ENCODE measurements at places on chromosomes 7 and 10.

DNA sequence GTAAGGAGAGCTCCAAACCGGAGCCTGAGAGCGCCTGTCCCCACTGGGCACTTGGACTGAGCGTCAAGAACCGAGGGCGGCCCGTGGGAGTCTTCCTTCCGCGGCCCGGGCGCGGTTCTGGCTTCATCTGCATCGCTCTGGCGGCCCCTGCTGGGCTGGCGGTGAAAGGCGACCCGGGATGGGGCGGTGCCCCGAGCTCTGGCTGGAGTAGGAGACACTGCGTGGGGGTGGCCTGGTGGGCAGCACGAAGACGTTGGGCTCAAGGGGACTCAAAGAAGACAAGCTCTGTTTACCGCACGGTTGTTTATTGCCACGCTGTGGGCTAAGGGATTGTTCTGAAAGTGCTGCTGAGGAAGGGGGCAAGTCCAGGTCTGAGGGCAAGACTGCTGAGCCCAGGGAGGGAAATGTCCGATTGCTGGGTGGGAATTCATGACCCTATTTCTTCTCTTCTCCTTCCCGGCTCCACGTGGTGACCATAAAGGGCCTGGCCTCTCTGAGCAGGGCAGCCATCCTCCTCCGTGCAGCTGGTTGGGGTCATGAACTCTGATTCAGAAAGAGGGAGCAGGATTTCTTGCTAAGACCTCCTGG, 29.8 kb downstream of the PLAU start:
- DNase-seq = peak; percentile 84

- DNase-seq = peak; percentile 24
Measured at GRCh38 chr10:74824900-74825370, 1.5 kb upstream of the KAT6B start.

DNA sequence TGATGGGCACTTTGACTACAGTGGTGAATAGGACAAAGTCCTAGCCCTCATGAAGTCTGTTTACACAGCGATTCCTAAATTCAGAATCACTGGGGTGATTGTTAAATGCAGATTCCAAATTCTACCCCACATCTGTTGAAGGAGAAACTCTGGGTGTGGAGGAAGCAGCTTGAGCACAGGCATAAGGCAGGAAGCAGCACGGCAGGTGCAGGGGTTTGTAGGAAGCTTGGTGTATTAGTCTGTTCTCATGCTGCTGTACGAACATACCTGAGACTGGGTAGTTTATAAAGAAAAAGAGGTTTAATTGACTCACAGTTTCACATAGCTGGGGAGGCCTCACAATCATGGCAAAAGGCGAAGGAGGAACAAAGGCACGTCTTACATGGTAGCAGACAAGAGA, 5.1 kb downstream of the AKR1E2 start:
- DNase-seq = no peak

DNA sequence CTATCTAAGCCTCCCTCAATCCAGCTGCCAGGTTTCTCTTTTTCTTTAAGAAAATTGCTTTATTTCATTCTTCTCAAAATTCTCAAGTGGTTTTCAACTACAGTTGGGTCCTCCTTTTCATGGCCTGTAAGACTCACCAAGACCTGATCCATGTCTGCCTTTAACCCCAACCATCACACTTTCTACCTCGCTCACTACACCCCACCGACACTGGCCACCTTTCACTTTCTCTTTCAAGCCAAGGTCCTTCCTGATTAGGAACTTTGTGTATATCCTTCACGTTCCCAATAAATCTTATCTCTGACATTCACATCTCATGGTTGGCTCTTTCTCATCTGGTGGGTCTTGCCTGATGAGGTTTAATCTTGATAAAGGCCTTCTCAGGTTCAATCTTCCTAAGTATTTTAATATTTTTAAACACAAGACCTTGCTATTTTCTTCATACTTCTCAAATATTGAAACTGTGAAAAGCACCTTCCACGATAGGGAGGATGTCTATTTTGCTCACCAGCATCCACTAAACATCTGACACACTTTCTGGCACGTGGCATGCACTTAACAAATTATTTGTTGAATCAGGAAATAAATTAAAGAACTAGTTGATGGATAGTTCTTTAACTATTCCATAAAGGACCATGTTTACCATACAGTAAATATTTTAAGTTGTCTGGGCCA, 624.8 kb downstream of the GRID1 start:
- no peak for DNase-seq

GRCh38 chr10:15439341-15439842, 68.3 kb upstream of the FAM171A1 start:
- no peak for DNase-seq

GRCh38 chr10:124647421-124648130, 96.6 kb downstream of the FAM53B start:
- DNase-seq = peak; percentile 65

GRCh38 chr10:45302573-45302972, 12.8 kb downstream of the OR13A1 start:
- no peak for DNase-seq

- no peak for DNase-seq
Measured at GRCh38 chr10:116710076-116710475, 32.3 kb downstream of the HSPA12A start.

GRCh38 chr7:124603066-124603465, 162.5 kb downstream of the GPR37 start:
- no peak for DNase-seq

- no peak for DNase-seq
Measured at GRCh38 chr7:131522325-131522930, 34.0 kb downstream of the PODXL start.

- DNase-seq = no peak
Measured at GRCh38 chr10:59433720-59434428, 71.5 kb upstream of the FAM13C start.

- no peak for DNase-seq
Measured at GRCh38 chr7:69708857-69709256, 110.6 kb downstream of the AUTS2 start.

GRCh38 chr10:119328223-119328622, 120.9 kb downstream of the GRK5 start:
- DNase-seq = no peak

- no peak for DNase-seq
Measured at GRCh38 chr7:111004310-111004901, 86.5 kb upstream of the LRRN3 start.

- no peak for DNase-seq
Measured at GRCh38 chr7:67423065-67423464, 426.4 kb downstream of the TYW1 start.

- DNase-seq = no peak
Measured at GRCh38 chr7:134602881-134603451, 43.7 kb upstream of the BPGM start.

DNA sequence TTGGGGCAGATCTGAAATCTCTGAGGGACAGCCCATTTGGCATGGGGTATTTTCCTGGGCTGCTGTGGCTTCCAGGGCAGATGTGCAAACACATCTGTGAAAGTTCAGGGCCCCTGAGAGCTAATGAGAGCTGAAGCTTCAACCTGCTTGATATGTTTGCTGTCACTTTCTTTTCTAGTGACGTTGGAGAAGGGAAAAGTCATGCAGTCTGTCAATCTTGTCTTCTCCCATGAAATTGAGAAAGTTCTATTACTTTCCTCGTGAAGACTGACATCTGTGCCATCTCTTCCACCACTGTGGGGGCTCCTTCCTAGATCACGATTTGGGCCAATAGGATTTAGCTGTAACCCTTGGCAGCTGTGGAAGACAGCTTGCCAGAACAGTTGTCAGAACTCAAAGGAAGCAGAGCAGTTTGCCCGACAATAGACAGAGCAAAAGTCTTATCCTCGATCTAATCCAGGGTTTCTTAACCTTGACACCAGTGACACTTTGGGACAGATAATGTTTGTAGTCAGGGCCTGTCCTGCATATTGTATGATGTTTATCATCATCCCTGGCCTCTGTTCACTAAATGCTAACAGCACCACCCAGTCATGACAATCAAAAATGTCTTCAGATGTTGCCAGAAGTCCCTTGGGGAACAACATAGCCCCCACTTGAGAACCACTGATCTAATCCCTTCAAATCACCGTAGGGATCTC, 586.5 kb downstream of the LRMDA start:
- no peak for DNase-seq

DNA sequence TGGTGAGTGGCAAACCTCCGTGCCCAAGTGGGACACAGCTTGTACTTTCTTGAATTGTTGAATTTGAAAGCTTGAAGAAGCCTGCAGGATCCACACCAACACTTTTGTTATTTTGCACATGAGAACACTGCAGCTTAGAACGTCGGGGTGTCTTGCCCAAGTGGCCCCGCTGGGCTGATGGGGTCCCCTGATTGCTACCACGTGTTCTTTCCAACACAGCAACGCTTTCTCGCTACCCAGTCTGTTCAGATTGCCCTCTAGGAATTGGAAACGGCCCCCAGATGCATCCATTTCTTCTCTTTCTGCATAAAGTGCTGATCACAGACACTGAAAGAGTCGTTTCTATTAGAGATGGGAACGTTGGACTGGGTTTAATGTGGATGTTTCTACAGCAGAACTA, 268.5 kb downstream of the ADARB2 start:
- DNase-seq = no peak

GRCh38 chr10:130578532-130579289, 442.5 kb downstream of the GLRX3 start:
- DNase-seq = no peak

DNA sequence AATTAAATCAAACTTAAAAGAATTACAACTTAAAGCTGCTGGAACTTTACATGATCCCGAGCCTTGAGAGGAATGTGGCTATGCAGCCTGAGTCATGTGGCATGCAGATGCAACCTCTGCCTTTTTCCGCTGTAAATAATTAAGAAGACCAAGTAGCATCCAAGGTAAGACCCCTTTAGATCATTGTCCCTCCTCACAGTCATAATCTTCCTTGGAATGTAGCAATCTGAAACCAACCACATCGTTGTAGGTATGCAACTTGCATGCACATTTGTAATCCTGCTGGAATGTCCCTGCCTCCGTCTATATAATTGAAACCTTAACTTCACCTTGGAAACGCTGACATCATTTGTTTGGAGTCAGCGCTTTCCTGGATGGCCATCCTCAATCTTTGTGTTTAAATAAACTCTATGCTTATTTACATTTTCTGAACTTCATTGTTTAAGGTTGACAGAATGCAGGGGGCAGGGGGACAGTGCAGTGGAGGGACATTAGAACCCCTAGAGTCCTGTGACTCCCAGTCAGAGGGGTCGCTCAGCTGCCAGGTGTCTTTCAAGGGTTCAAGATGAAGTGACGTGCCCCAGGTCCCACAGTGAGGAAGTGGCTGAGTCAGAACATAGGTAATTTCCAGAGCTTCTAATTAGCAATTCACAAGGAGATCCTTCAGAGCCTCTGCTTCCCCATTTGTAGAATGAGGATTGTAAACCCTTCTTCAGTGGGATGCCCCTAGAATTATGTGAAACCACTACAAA, 110.7 kb downstream of the RALA start:
- no peak for DNase-seq

GRCh38 chr10:52992567-52992966, 220.0 kb upstream of the MBL2 start:
- DNase-seq = no peak

DNA sequence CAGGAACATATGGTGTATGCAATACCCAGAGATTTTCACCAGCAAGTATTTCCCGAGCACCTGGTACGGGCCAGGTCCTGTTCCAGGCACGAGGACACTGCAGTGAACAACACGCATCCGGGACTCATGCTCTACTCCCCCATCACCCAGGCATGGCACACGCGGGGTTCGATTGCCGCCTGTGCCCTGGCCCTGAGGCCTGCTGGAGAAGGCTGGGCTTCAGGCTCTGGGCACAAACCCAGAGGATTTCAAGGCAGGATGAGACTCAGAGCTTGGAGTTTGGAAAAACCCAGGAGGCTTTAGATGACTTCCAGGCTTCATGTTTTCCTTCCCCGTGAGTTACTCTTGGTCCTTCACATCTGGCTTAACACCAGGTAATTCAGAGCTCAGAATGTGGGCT, 143.5 kb downstream of the NEURL1 start:
- no peak for DNase-seq

- DNase-seq = no peak
Measured at GRCh38 chr10:120105001-120105400, 212.5 kb downstream of the SEC23IP start.

- DNase-seq = no peak
Measured at GRCh38 chr7:109964780-109965179, 1126.1 kb upstream of the LRRN3 start.

DNA sequence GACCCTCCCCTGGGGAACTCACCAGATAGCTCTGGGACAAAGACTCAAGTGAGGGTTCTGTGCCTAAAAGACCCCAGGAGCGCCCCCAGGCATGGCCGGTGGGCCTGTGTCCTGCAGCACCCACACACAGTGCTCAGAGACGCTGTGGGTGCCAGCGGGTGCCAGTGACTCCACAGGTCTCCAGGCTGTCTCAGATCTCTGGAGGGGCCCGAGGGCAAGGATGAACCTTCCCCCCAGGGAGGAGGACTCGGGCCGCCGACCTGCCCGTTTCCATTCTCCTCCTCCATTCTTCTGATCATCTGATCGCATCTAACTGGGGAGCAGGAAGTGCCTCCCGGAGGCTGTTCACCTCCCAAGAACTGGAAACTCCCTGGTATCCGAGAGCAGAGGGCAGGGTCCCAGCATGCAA, 980 bp downstream of the ADAM8 start:
- DNase-seq = peak; percentile 50

DNA sequence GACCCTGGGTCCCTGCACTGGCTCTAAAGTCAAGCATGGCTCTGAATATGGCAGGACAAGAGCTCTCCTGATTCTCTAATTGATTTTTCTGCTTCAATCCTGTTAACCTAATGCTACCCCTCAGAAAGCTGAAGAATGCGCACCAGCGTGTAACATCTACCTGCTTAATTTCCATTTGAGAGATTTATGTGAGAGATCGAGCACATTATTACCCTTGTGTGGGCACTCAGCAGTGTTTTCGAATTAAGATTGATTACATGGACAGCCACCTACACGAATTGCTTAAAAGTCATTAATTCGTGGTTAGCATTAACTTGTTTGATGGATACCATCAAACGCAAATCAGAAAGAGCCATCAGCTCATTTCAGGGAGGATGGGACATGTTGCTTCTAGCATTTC, 88.7 kb upstream of the PLPP4 start:
- no peak for DNase-seq

DNA sequence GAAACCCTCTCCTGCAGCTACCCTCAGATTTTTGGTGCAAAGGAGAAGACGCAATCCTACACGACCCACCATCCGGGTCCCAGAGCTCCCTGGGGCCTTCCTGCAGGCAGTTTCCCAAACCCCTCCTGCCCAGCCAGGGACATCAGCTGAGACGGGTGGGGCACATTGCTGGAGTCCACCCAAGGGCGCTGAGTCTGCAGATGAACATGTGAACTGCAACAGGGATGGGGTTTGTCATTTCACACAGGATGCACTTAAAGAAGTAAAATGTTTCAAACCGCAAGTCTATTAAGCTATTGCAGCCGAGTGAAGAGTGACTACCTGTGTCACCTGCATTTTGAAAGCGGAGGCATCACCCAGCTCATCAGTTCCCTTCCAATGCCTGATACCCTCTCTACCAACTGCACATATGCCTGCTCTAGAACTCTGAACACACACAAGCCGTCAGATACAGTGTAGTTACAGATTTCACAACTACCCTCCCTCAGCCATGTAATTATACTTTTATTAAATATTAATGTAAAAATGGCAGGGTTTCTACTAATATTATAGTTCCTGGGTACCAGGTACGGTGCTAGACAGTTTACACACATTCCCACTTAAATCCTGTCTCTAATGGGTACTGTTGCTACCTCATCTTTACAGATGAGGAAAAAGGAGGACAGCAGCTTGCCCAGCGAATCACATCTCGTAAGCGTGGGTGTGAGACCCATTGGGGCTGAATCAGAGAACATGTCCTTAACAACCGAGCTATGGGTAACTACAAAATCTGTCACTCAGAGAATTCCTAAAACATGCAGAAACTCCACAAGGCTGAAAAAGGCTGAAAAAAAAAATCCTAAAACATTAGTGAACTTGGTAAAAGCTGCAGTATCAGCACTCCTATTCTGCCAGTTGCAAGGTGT, 71.2 kb downstream of the GRB10 start:
- no peak for DNase-seq

- DNase-seq = no peak
Measured at GRCh38 chr7:86328801-86329433, 314.8 kb upstream of the GRM3 start.
